Mesothelial cell of epicardium (in vitro differentiated cells): ENCODE measurements at places on chromosomes 6 and 20.

GRCh38 chr6:159203304-159204005 lies 34.3 kb downstream of the FNDC1 start:
- DNase-seq = no peak

DNA sequence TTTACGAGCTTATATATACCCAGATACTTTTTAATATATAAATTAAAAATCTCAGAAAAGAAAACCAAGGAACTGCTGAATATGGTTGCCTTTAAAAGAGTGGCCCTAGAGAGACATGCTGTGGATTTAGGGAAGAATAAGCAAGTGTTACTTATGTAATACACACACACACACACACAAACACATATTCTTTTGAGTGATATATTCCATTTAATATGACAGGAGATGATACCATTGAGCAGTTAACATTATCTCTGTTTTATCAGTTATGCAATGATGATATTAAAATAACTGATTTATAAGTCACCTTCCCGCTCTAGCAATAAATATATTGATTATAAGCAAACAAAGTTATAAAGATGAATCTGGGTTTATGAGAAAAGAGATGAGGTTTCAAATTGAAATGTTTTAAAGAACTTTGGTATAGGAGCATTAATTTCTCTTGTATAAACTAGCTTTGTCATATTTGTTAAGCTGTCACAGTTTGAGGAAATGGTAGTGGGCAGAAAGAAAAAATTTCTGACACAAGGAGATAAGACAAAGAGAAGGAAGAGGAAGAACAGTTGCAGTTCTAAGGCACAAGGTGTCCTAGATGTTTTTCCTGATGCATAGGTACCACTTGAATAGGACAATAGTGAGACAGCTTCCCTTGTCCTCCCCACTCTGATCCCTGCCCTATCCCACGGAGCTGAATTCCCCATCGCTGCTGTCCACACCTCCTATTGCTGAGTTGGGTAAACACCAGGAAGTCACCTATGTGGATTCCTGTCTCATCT lies 26.4 kb downstream of the GPX5 start:
- DNase-seq = no peak

DNA sequence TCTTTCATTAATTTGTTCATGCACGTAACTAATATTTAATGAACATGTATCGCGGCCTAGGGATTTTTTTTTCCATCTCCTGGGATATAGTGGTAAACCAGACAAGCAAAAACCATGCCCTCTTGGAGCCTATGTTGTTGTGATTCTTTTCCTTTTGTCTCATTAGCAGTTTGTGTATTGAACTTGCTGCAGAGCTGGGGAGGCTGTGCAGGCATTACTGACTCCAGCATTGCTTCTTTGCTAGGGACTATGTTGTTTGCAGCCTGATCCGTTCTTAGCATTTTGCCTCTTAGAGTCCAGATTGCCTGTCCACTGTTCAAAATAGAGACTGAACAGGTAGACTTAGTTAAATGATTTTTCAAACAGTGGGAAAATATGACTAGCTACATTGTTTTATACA lies 9.7 kb downstream of the SCAF8 start:
- no peak for DNase-seq

- DNase-seq = no peak
These were observed 43.8 kb downstream of the REV3L start for GRCh38 chr6:111439171-111439570.

DNA sequence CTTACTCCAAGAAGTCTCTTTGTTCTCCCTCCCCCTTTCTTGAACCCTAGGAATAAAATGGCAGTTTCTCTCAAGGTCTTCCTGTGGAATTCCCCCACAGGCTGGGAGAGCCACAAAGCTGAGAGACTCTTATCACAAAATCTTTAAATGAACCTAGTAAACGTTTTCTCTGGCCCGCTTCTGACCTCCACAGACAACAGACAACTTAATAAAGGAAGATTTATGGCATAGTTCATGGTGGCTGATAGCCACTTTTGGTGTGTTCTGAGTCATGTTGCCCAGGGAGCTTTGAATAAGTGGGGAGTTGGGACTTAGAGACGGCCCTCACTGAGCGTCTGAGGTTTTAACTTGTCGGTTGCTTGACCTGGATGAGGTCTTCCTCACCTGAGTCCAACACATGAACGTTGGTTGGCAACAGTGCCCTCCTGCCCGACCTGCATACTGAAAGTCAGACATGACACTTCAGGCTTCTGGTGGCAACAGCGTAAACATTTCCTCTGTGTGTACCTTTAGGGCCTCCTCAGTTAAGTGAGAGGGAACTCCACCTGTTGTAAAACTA lies 124.1 kb downstream of the FOXO3 start:
- no peak for DNase-seq

GRCh38 chr6:50791900-50792508 lies 26.7 kb upstream of the TFAP2B start:
- no peak for DNase-seq

DNA sequence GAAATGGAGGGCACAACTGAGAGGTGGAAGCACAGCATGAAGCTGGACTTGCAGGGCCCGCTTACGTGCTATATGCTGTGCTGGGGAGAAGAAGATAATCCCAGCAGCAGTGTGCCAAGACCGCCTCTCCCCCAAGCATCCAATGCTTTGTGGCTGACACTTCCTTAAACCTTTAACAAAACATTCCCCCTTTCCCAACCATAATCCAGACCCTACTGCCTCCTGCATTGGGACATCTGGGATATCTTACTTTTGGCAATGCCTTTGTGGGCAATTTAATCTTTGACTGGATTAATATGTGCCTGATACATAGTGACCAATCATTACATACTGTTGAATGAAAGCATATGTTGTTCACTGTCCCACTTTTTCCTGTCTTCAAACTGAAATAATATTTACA lies 3.1 kb upstream of the TENT5A start:
- no peak for DNase-seq

GRCh38 chr6:158020272-158020711 lies 38.6 kb downstream of the SYNJ2 start:
- DNase-seq = no peak

GRCh38 chr20:43954704-43955061 lies 40.0 kb downstream of the TOX2 start:
- no peak for DNase-seq

GRCh38 chr20:63897978-63898561 lies 3.1 kb downstream of the DNAJC5 start:
- no peak for DNase-seq

DNA sequence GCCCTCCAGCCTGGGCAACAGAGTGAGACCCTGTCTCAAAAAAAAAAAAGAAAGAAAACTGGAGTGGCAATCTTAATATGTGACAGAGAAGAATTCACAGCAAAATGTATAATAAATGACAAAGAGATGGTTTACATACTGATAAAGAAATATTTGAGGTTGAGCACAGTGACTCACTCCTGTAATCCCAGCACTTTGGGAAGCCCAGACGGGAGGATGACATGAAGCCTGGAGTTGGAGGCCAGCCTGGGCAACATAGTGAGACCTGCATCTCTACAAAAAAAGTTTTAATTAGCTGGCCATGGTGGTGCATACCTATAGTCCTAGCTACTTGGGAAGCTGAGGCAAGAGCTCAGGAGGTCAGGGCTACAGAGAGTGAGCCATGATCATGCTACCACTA lies 12.4 kb upstream of the DEFB118 start:
- no peak for DNase-seq

GRCh38 chr20:10578607-10579006 lies 95.2 kb downstream of the JAG1 start:
- no peak for DNase-seq

DNA sequence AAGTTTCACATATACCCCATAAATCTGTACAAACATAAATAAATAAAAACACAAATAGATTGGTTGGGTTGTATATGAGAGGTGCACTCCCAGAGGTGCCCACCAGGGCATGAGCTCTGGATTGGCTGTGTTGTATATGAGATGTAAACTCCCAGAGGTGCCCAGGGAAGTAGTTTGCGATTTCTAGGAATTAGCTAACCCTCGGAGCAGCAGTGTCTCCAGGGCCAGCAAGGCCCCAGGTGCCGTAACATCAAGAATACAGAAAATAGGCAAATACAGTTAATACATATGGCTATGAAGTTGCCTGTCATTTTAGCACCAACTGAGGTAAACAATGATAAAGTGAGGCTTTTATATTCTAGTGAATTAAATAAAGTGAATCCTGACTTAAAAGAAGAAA lies 5.4 kb upstream of the GINM1 start:
- DNase-seq = no peak

DNA sequence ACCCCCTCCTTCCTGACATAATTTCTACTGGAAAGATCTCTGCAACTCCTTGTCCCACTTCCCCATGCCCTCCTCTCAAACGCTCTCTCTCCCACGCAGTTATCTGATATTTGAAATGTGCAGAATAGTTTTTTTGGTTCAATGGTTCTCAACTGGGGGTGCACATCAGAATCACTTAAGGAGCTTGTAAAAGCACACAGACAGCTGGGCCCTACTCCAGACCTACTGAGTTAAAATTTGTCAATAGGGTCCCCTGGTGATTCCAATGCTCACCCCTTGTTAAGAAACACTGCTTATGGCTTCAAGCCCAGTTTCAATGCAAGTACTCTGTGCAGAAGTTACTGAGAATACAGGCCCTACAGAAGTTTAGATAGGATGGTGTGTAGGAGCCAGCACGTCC lies 45.2 kb upstream of the KCNK16 start:
- no peak for DNase-seq

- no peak for DNase-seq
These were observed 20.4 kb downstream of the SERINC3 start for GRCh38 chr20:44501448-44501847.

DNA sequence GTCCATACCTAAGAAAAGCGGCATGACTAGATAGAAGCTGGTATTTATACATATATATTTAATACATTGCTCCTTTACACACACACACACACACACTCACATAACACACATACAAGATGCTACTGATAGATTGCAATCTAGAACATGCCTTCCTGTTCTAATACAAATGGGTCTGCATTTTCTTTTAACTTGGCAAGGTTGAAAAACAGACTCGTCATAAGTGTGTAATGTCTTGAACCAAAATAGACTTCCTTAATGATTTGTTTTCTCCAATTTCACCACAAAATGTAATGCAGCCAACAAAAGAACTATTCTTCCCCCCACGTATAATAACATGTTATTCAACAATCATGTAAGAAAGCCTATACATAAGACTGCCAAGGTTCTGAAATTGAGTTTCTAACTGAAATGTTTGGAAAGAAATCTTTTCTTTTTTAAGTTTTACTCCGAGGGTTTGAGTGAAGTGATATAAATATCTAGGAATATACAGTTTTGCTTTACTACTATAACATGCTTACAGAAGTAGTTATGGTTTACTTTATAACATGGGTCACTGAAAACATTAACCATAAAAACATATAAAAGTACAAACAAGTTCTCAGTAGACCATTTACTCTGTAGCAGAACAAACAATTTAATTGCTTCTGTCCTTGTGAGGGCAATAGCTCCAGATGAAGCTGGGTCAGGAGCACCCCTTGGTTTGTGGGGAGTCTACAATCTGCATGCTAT lies 207.5 kb downstream of the FOXC1 start:
- no peak for DNase-seq

GRCh38 chr20:17936761-17937732 lies 31.5 kb downstream of the SNX5 start:
- DNase-seq = no peak

DNA sequence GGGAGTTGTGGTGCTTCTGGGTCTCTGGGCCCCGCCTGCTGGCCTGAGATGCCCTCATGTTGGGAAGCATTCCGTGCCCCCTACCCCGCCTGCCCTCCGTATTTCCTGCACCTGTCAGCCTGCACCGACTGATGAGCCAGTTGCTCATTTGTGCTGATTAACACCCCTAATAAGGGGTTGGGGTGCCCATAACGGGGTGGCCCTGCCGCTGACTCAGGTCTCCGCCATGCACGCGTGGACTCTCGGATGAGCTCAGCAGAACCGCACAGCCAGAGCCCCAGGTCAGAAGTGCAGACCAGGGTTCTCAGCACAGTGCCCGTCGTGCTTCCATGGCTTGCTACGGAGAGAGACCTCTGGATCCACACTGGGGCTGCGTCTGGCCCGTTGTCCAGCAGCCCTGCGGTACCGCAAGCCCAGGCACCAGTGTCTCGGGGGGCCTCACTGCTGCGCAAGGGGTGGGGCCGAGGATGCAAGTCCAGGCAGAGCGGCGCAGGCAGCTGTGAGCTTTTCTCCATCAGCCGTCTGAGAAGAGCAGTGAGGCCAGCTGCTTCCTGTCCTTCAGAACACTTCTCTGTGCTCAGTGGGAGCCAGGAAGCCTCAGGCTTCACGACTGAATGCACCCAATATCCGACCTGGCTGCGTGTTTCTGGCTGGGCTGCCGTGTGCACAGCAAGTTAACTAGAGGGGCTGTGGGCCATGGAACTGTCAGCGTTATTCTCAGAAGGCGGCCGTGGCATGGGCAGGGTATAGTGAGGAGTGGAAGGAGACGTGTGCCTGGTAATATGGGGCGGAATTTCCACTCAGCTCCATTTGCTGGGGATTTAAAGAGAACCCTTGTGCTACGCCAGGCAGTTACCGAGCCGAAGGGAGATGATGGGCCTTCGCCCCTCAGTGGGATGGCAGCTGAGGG lies 18.6 kb downstream of the MTG2 start:
- DNase-seq = peak; percentile 17

DNA sequence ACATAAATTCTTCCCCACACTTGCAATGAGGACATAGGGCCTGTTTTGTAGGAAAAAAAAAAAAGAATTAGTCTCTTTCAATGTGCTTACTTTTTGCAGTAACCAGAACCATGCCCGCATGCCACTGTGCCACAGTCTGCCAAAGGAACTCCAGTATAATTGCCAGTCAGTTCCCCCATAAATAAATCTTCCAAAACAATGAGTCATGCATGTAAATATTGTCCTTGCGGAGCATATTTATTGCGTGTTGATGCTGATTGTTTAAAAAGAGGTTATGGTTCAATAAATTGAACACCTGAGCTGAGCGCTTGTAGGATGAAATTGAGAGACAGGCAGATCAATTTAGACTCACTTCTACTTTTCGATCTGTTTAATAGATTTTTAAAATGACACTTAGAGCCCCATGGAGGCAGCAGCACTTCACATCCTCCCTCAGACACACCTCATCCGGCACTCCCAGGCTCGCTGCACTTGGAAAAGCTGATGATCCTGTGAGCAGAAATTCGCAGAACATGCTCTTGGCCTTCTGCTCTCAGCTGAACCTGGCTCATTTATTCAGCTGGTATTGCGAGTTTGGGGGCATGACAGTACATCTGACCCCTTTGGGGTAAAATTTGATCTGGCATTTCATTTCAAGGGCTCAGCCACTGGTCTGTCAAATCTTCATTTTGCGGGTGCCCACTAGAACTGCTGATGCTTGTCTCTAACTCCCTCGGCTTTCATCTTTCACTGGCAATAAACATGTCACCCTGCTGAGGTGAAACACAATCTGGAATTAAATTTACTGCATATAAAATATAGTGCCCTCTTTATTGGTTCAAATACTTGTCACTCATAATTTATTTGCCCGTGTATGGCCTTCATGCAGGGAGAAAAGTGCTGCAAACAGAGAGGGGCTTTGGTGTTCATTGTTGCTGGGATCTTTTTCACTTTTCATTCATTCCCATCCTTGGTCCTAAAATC lies 371.1 kb upstream of the POU3F2 start:
- no peak for DNase-seq

GRCh38 chr6:1422290-1422689 lies 32.9 kb downstream of the FOXF2 start:
- DNase-seq = peak; percentile 20

- no peak for DNase-seq
These were observed 113.9 kb downstream of the CRYBG1 start for GRCh38 chr6:106474466-106474865.
